ENCODE measurements at places on chromosomes 5 and 9.
A peak's percentile ranks its signal among the peaks of the same experiment; 100 is the strongest.

DNA sequence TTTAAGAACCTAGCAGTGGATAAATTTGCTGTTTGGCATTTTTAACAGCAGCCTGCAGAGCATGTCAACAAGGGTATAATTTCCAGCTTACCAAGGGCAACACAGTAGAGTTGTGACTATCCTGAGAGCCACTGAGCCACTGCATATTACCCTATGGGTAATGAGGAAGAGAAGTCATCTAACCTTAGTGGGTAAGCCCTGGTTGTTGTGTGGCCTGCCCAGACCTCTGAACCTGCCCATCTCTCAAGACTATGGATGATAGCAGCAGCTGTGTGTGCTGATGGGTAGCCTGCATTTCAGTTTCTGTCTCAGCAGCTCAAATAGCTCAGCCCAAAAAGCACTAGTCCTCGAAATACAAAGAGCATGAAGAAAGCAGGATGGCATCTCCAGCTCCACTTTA, 56.1 kb upstream of the PIP5K1B start:
- no peak for DNase-seq

DNA sequence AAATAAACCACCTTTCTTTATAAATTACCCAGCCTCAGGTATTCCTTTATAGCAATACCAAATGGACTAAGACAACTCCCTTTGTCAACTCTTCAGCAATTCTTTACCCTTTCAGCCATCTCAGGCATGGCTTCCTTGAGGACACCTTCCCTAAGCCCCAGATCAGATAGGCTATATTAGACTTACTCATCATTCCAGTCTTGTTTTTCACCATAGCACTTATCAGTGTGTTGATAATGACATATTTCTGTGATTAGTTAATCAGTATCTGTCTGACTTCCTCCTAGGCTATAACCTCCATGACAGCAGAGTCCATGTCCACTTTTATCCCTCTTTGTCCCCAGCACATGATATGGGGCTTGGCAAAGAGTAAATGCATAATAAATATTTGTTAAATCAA, 238.1 kb downstream of the ACTL7B start:
- no peak for DNase-seq

DNA sequence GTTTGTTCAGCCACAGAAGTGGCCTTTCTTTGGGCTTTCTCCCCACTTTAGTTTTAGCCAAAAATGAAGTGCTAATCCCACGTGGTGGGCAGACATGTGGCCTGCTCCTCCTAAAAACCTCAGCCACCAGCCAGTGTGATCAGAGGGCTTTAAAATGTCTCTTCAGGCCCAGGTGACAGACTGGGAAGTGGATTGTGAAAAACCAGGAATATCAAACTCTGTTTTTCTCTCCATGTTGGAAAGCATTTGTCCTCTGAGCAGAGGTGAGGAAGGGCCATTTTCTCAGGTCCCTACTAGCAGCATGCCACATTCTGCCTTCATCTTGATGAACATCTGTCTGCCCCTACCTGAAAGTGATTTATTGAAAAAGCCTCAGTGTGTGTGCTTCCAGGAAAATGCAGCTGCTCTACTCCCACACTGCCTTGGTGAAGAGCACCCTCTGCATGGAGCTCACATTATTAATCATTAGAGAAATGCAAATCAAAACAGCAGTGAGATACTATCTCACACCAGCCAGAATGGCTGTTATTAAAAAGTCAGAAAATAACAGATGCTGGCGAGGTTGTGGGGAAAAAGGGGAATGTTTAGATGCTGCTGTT, 181.2 kb upstream of the DMAC1 start:
- no peak for DNase-seq

GRCh38 chr5:148043705-148044104, 20.1 kb upstream of the SPINK5 start:
- no peak for DNase-seq

DNA sequence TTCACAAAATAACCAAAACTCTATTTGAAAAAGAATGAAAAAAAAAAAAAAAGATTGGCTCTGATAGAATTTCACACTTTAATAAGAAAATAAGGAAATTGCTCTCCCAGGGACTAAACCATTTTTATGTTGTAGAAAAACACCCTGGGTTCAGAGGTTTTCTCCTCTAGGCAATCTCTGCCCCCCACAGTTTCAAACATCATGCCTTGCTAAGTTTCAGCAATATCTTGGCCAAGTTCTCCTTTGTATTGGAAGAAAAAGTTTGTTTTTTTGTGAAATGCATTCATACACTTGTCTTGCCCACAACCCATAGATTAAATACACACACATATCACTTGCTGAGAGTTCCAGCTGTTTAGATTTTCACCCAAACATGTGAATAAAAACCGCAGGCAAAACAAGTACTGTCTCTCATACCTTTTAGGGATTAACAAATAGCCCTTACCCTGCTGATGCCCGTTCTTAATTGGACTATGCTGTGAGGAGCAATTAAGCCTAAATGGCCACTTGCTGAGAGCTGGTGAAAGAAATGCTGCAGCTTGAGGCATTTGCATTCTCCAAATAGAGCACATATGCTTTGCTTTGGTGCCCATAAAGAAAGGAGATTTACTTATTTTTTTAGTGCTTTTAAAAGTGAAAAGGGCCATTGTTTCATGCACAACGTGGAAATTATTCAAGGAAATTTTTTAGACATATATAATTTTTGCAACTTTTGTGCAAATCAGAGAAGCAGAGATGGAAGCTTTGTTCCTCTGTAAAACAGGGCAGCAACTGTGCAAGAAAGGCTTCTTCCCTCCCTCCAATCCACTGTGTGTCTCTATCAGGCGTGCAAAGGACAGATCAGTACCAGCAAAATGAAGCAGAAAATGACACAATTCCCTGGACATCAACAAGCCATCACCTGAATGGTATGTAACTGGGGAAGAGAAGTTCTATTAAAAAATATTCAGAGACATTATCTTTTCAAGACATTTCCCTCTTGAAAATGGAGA, 262.4 kb upstream of the KIF2A start:
- no peak for DNase-seq

DNA sequence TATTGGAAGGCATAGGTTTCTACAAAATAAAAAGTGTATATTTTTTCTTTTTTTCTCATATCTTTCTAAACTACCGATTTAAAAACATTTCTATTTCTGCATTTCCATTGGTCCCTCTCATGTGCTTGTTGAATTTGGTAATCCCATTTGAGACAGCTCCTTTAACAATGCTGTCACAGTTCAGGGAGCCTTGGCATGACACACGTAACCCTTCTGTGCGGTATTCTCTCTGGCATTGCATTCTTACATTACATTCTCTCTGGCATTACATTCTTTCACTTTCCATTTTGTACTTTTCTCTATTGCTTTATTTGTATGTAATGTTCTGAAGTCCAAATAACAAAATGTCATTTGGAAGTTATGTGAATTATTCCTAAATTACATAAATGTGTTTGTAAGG, 150.7 kb upstream of the RASGRF2 start:
- no peak for DNase-seq

GRCh38 chr9:76784881-76785280, 20.6 kb downstream of the PCA3 start:
- DNase-seq: no peak

- DNase-seq: no peak
Observed at GRCh38 chr5:81778642-81779041, 27.7 kb upstream of the SSBP2 start.

GRCh38 chr9:126856326-126856877, 4.0 kb upstream of the ZBTB34 start:
- no peak for DNase-seq

- no peak for DNase-seq
Observed at GRCh38 chr9:89621031-89621430, 16.2 kb downstream of the GADD45G start.

DNA sequence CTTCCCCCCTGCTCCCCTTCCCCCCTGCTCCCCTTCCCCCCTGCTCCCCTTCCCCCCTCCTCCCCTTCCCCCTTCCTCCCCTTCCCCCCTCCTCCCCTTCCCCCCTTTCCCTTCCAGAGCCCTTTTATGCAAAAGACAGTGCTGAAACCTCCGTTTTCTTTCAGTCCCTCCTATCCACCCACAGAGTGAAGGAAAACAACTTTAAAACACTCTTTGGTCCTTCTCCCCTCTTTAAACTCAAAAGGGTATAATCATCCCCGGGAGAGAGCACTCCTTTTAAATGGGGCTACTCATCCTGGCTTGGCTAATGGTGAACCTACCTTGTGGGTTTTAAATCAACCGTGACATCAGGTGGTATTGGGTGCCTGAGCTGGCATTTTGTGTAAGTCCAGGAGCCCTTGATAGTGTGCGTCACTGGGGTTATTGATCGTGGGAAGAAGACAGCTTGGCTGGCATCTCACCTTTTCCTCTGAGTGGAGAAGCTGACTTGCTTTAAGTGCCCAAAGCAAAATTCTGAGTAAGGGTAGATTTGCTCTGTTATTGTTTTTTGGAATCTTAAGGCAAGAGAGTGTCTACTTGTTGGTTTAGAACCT, 2.7 kb downstream of the LARP1 start:
- DNase-seq: peak; percentile 19

DNA sequence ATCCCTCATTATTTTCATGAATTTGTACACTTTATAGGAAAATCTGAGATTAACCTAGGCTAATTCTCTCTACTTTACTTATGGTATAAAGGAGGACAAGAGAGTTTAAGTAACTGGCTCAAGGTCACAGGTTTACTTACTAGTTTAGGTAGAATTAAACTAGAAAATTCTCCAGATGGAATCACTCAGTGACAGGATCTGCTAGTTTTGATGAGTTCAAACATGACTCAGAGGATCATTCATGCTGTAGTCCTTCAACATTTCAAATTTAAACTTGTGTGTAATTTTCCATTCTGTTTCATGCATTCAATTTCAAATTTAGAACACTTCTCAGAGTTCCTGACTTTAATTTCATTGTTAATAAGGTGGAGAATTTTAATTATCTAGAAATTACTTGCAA, 485.7 kb upstream of the TUSC1 start:
- no peak for DNase-seq

- DNase-seq: no peak
Observed at GRCh38 chr5:56523790-56524575, 290.9 kb upstream of the ANKRD55 start.

- no peak for DNase-seq
Observed at GRCh38 chr5:53480416-53481158, at the start of gene FST. Gene FST (plus strand): TSS chr5:53480629. CDS start chr5:53480792, 163 bp downstream.

DNA sequence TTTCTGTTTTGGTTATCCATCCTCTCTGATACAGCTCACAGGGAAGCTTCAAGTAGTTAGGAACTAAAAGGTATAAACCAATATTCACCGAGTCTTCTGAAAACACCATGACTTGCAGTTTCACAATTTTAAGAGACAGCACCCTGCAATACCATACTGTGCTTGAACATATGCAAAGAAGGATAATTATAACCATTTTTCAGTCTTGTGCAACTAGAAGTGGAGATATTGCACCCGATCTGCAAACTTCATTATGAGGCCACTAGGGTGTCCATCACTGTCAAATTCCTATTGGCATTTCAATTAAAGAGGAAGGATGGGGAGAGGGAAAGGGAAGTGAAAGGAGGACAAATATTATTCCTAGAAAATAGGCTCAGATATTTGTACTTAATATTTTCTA, 32.4 kb upstream of the CEP120 start:
- DNase-seq: no peak

DNA sequence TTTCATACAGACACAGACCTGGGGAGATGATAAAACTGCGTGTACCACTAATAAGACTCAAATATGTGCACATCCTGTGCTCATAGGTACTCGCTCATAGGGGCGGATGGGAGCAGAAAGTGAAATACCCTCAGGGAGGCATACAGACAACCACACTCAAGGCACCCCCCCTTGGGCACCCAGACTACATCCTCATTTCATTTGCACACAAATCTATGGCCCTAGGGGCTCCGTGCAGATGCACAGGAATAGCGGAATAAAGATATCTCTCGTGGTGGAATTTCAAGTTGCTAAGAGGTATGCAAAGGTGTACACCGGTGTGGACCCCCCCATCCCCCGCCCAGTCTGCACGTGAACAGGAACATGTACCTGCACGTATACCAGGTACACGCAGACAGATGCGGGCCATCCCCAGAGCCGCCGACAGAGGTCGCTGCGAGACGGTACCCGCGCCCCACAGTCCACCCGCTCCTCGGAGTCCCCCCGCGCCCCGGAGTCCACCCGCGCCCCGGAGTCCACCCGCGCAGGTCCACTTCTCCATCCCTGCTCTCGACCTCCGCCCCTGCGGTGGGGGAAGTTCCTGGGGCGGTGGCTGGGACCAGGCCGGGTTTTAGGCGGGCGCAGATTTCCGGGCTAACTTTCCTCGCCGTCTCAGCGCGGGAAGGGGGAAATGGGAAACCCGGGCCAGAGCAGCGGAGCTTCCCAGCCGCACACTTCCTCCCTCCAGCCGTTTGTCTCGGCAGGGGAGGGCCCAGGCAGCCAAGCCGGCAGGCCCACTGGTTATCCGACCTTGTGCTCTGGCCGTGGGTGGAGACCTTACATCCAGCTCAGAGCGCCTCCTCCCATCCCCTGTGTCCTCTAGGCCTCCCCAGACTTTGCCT, 1.0 kb upstream of the IL12B start:
- peak; percentile 54 for DNase-seq

DNA sequence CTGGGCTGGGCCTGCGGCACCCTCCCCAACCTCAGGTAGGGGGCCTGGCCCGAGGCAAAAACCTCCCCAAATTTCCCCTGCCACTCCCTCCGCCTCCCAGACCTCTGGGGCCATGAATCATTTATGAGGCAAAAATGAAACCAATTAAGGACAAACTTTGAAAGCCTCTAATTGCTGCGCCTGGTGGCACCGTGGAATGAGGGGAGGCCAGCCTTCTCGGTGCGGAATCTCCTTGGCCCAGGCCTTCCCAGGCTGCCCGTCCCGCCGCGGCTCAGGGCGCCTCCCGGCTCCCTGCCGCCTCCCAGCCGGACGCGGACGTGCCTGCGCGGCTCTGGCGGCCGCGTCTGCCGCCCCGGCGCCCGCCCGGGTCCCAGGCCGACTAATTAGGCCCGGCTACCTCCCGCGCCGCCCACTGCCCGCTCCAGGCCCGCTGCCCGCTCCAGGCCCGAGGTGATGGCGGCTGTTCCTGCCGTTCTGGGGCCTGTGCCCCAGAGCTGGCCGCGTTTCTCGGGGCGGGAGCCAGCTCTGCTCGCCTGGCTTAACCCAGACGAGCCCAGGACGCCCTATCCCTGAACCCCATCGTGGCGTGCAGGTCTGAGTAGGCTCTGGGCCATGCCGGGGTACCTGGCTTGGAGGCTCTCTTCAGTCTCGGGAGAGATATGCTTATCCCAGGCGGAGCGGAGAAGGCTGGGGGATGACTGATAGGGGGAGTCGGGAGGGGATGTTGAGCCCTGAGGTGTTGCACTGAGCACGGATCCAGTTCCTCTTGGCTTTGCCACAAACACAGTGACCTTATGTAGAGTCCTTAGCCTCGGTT, 20.1 kb downstream of the CXXC5 start:
- no peak for DNase-seq
